AG09319 (cell line): ENCODE measurements at places on chromosomes 2 and 18.

GRCh38 chr2:5695654-5696403, 3.6 kb downstream of the SOX11 start:
- no peak for DNase-seq

DNA sequence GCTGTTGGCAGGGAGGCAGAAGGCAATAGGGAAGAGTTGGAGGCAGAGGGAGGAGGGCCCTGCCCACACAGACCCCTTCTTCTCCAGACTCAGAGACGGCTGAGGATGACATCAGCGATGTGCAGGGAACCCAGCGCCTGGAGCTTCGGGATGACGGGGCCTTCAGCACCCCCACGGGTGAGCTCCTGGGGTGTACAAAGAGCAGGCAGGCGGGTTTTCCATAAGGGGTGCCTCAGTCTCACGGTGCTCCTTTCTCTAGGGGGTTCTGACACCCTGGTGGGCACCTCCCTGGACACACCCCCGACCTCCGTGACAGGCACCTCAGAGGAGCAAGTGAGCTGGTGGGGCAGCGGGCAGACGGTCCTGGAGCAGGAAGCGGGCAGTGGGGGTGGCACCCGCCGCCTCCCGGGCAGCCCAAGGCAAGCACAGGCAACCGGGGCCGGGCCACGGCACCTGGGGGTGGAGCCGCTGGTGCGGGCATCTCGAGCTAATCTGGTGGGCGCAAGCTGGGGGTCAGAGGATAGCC, 10.0 kb downstream of the SPEG start:
- DNase-seq: no peak

- DNase-seq: no peak
Measured at GRCh38 chr2:235534678-235535422, 41.0 kb downstream of the AGAP1 start.

DNA sequence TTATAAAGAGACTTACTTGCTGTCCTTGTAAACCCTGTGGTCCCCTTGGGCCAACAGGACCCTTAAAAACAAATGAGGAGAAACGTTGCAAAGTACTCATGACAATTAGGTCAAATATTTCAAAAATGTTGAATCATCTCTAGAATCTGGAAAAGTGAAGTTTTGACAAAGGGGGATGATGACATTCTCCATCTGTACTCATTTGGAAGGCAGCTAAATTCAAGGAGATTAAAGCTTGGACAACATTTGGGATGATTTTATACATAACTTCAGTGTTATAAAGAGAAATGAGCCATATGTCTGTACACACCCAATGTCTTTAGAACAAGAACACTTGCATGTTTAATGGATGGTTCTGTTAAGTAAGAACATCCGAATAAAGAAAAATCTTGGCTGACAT, 92.9 kb downstream of the COL5A2 start:
- DNase-seq: no peak

GRCh38 chr2:225779829-225780228, 380.3 kb downstream of the NYAP2 start:
- DNase-seq: no peak

GRCh38 chr18:47558110-47558750, 306.8 kb upstream of the SKOR2 start:
- DNase-seq: no peak

- DNase-seq: no peak
Measured at GRCh38 chr18:67862069-67862468, 345.5 kb upstream of the DSEL start.

- DNase-seq: no peak
Measured at GRCh38 chr2:5019324-5019723, 672.9 kb upstream of the SOX11 start.

DNA sequence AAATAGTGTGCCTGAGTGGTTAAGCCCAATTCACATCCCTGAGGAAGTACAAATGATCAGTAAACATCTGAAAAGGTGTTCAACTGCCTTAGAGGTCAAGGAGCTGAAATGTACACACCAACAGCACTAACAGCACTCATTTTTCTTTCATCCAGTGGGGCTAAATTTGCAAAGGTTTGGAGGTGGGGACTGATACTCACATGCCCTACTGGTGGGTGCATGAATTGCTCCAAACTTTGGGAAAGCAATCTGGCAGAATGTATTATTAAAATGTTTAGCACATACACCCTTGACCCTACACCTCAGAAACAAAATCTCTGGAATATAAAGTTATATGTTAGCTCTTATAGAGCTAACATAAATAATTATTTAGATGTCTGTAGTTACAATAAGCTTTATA, 19.0 kb upstream of the FAM178B start:
- no peak for DNase-seq

- DNase-seq: peak; percentile 7
Measured at GRCh38 chr2:84735389-84735788, 145.5 kb downstream of the TRABD2A start.

- no peak for DNase-seq
Measured at GRCh38 chr2:134564549-134564948, 154.3 kb downstream of the TMEM163 start.

- DNase-seq: no peak
Measured at GRCh38 chr2:211503856-211504255, 947.5 kb downstream of the CPS1 start.

- DNase-seq: no peak
Measured at GRCh38 chr2:88032070-88032702, 15.8 kb upstream of the RNU2-63P start.

DNA sequence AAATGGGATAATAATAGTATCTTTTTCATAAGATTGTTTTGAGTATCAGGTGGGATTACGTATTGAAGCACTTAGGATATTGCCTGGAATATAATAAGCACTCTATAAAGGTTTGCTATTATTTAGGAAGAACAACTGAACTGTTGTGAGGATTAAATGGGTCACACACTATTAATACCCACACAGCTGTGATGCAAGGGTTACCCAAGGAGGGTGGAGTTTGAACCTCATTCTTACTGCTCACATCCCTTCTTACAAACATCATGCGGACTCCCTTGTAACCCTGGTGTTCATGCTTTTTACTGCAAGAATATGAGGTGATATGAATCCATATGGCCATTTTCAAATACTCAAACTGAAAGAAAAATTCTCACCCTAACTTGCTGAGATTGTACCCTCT, 113.5 kb downstream of the KCTD1 start:
- no peak for DNase-seq

GRCh38 chr18:12347895-12348294, 29.1 kb downstream of the AFG3L2 start:
- DNase-seq: no peak

DNA sequence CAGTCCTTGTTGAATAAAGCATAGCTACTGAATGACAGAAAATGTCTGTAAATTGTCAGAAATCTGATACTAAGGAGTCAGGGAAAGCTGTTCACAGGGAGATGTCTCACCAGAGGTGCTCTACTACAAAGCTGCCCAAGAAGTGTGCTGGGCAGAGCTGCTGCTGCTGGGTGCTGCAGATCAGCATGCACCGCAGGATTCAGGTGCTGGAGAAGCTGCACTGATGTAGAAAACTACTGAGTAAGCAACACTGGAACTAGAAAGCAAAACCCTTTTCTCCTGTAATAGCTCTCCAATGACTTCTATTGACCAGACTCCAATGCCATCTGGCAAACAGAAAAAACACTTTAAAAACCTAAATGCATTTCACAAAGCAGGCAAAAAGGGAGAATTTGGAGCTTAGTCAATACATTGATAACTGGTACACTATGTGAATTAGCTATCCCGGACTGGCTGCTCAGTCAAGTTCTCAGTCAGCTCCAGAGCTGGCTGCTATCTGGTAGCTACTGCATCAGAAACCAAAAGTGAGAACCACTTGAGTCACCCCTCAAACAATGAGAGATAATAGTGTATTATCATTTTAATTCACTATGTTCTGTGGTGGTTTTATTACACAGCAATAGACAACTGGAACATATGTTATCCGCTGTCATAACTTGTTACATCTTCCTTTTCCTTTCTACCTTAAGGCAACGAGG, 493.1 kb downstream of the CPS1 start:
- no peak for DNase-seq

- DNase-seq: no peak
Measured at GRCh38 chr2:157058161-157058560, 199.3 kb upstream of the GALNT5 start.

GRCh38 chr18:75456199-75456631, 28.7 kb upstream of the SMIM21 start:
- no peak for DNase-seq

DNA sequence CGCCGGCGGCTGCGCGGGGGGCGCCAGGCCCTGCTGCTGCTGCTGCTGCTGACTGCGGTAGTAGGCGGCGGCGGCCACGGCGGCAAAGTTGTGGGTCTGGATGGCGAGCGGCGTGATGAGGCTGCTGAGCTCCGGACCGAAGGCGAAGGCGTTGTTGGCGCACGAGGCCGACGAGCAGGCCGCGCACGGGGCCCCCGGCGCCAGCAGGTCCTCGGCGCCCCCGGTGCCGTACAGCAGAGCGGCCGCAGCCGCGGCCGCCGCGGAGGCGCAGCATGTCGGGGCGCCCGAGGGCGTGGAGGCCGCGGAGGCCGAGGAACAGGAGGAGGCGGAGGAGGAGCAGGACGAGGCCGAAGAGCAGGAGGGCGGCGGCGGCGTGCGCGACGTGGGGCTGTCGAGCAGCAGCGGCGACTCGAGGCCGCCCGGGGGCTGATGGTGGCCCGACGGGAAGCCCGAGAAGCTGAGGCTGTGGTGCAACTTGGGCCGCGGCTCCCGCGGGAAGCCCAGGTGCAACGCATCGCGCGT, 1.8 kb downstream of the ZFP36L2 start:
- DNase-seq: no peak

DNA sequence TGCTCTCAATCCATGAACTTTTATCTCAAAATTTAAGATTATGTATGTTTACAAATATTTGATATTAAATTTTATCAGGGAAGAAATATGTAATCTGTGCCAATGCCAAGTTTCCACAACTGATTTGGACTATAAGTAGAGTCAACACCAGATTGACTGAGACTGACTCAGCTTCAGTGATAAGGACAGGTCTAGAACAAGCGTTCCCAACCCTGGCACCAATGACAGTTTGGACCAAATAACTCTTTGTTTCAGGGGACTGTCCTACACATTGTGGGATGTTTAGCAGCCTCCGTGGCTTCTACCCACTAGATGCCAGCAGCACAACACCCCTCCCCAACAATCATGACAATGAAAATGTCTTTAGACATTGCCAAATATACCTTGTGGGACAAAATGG, 165.3 kb downstream of the THADA start:
- no peak for DNase-seq

GRCh38 chr2:12083081-12083581, 336.7 kb downstream of the LPIN1 start:
- DNase-seq: no peak

- no peak for DNase-seq
Measured at GRCh38 chr2:157822533-157822932, 53.6 kb downstream of the ACVR1 start.

DNA sequence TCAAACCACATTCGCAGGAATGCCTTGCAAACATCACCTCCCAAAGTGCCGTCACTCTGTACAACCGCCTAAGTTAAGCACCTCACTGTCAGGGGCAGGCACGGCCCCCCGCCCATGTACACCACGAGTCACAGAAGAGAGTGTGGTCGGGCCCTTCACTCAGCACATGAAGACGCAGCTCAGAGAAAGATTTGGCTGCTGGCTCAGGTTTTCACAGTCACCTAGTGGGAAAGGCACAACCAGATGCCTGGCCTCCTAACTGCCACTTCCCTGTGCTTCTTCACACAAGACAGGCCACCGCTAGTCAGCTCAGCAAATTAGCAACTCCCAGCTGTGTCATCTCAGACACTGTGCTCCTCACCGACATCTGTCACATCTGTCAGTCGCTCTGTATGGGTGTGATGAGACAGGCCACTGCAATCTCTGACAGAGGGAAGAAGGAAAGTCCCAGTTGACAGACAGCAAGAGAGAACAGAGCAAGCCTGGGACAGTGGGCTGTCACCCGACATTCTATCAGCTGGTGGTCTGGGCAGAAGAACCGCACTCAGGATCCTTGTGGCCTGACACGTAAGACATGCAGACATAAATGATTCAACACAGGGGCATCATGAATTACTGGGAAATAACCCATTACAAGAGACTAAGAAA, 60.8 kb downstream of the CRACDL start:
- DNase-seq: no peak

DNA sequence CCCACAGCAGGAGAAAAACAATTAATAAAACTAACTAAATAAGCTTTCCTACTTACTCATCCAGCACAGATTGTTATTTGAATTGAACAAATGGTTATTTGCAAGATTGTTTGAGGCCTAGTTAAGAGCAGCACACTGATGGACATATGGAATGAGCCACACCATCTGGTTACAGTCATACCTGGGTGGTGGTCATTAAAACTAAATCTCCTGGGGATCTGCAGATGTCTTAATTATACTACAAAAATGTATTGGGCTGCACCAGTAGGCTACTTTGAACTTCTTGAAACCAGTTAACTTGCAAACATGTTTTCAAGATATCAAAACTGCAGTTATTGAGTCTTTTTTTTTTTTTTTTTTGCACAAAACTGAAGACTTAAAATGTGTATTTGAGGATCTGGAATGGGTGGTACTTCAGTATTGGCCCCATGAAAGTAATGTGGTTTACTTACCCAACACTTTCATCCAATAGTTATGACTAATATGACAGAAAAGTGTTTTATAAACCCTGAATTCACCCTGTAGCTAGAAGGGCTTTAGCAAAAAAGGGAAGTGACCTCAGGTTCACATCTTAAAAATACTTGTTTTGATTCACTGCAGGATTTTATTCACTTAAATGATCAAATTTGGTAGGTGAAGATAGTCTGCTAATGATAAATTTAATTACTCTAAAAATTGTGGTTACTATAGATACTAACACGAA, 10.8 kb downstream of the AGFG1 start:
- no peak for DNase-seq

- DNase-seq: no peak
Measured at GRCh38 chr2:231294116-231294515, 95.7 kb downstream of the ARMC9 start.

DNA sequence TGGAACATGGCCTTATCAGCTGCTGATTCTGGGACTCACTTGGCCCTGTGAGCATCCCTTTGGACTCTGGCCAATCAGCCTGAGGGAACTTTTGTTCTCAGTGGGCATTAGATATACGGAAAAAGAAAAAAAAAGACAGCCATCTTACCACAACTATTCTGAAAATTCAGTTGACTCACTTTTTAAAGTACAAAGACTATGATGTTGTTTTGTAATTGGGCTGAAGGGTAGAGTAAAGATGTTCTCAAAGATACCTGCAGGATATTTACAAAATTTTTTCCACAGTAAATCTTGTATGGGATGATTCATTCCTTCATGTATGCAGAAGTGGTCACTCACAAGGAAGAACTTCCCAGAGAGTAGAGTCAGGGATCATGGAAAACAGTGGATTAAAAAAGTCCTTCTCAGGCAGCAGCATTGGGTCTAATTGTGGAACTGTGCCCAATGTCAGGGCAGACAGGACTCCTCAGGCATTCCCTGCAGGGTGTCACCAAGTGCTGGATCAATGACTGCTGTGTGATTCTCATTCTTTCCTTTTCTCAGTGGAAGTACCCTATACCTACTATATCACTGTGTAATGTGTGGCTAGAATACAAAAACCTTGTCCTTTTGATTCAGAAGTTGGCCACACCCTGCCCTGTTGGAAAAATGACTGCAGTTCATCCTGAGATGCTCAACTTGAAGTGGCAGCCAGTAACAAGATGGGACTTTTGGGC, 35.4 kb downstream of the SULT1C4 start:
- peak; percentile 38 for DNase-seq

GRCh38 chr2:3913166-3913565, 209.8 kb downstream of the DCDC2C start:
- DNase-seq: no peak
